ENCODE measurements at places on chromosomes 3 and 15. TPM values are rescaled to one million over a fixed set of nuclear protein-coding genes. Genes with fewer than 3 reads are reported as not detected.

Gene PLA2G4E
- polyA plus RNA-seq: 0.62 TPM

Gene SMAD3
- 21.6 TPM for polyA plus RNA-seq

Gene TMEM266
- polyA plus RNA-seq: 1.2 TPM

Gene TUSC2
- polyA plus RNA-seq: 27.5 TPM

Gene DNAJC19
- 57.4 TPM for polyA plus RNA-seq

Gene CEP152
- polyA plus RNA-seq: 3.0 TPM

Gene LRRIQ4
- polyA plus RNA-seq: 0.07 TPM

Gene AHSG
- 0.23 TPM for polyA plus RNA-seq

Gene OR5K2
- not detected for polyA plus RNA-seq

Gene SERINC4
- 0.52 TPM for polyA plus RNA-seq

Gene SGO1
- 3.0 TPM for polyA plus RNA-seq

Gene SKOR1
- polyA plus RNA-seq: 0.46 TPM

Gene C2CD4A
- 11.6 TPM for polyA plus RNA-seq

Gene GRAMD1C
- polyA plus RNA-seq: 8.6 TPM

Gene SEMA7A
- polyA plus RNA-seq: 12.3 TPM

Gene OR5K3
- polyA plus RNA-seq: not detected

GRCh38 chr3:94179059-94179458 lies 116.2 kb downstream of the NSUN3 start:
- DNase-seq: no peak

DNA sequence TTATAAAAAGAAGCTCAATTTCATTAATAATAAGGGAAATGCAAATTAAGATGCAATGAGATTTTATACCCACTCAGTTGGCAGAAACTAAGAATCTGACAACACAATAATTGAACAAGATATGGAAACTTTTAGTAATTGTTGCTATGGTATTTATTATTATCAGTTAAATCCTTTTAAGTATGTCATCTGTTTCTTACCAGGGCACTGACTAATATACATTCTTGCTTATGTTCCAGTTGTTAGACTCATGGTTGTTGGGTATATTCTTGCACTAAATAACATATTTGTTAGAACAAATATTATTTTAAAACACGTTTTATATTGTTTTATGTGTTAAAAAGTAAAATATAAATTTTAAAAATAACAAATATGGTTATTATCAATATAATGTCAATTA lies 690.3 kb downstream of the MECOM start:
- no peak for DNase-seq

DNA sequence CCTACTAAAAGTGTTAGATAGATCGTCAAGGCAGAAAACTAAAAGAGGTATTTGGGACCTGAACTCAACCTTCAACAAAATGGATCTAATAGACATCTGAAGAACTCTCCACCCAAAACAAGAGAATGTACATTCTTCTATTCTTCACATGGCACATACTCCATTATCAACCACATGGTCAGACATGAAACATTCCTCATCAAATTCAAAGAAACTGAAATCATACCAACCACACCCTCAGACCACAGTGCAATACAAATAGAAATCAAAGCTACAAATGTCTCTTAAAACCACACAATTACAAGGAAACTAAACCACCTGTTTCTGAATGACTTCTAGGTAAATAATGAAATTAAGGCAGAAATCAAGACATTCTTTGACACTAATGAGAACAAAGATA lies 984.1 kb upstream of the GBE1 start:
- DNase-seq: no peak

- DNase-seq: no peak
Observed at GRCh38 chr15:76987276-76987675, 7.7 kb upstream of the PSTPIP1 start.

GRCh38 chr15:46714950-46715349 lies 1002.4 kb upstream of the SEMA6D start:
- DNase-seq: no peak

DNA sequence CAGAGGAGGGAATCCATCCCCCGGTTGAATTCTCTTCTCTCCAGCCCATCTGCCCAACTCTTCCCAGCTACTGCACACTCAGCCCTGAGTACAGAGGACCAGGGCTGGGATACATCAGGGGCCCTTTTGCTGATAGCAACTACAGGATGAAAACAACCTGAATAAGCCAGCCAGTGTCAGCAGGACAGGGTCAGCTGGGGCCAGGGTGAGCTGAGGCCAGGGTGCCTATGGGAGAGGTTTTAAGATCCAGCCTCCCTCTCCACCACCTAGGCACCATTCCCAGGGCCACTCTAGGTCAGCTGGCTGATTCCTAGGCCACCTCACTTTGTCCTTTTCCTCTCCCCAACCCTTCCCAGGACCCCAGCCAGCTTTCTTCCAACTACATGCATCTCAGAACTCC lies 83.8 kb downstream of the MRPL46 start:
- no peak for DNase-seq

GRCh38 chr15:34993877-34994276 lies 5.8 kb upstream of the ZNF770 start:
- no peak for DNase-seq

GRCh38 chr3:42531470-42531869 lies 29.0 kb downstream of the VIPR1 start:
- DNase-seq: no peak

DNA sequence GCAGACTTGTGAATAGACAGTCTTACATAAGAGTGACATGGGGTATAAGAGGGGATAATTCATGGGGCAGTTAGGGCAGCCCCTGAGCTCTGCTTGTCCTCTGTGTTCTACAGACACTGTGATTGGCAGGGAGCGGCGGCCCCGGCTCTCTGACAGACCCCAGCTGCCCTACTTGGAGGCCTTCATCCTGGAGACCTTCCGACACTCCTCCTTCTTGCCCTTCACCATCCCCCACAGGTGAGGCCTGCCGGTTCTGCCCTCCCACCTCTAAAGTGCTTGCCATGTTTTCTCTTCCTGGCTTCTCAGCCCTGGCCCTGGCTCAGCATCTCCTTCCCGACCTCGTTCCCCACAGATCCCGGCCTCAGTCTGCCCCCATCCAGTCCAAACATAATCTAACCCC lies 3.4 kb downstream of the CYP1A2 start:
- DNase-seq: no peak

- DNase-seq: no peak
Observed at GRCh38 chr3:76958274-76958673, 81.6 kb upstream of the ROBO2 start.

- no peak for DNase-seq
Observed at GRCh38 chr3:144760831-144761230, 789.2 kb downstream of the DIPK2A start.

GRCh38 chr15:35618260-35619188 lies 72.6 kb upstream of the DPH6 start:
- no peak for DNase-seq

GRCh38 chr15:71385026-71385425 lies 269.8 kb downstream of the THSD4 start:
- no peak for DNase-seq

GRCh38 chr3:139101396-139101795 lies 56.7 kb upstream of the PRR23C start:
- no peak for DNase-seq

GRCh38 chr3:35969406-35969805 lies 330.1 kb downstream of the ARPP21 start:
- no peak for DNase-seq

DNA sequence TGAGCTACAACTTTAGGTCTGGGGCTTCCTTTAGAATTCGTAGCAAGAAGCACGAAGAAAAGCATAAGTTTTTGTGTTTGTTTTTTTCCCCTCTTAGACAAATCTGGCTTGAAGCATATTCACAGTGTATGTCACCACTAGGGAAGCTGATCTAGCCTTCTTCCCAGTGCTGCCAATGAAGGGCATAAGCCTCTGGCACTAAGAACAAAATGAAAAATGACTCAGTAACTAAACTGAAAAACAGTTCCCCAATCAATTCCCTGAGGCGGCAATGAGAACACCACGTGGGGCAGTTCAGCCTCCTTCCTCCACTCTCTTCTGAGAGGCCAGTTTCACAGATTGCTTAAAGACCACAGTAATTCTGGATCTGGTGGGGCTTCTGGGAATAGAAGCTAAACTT lies 338.1 kb downstream of the GAP43 start:
- DNase-seq: no peak

- peak; percentile 20 for DNase-seq
Observed at GRCh38 chr3:107241217-107241616, 136.0 kb upstream of the CCDC54 start.

GRCh38 chr15:36737430-36737891 lies 158.0 kb downstream of the CDIN1 start:
- no peak for DNase-seq

- DNase-seq: no peak
Observed at GRCh38 chr3:65793495-65794200, 245.1 kb downstream of the MAGI1 start.

DNA sequence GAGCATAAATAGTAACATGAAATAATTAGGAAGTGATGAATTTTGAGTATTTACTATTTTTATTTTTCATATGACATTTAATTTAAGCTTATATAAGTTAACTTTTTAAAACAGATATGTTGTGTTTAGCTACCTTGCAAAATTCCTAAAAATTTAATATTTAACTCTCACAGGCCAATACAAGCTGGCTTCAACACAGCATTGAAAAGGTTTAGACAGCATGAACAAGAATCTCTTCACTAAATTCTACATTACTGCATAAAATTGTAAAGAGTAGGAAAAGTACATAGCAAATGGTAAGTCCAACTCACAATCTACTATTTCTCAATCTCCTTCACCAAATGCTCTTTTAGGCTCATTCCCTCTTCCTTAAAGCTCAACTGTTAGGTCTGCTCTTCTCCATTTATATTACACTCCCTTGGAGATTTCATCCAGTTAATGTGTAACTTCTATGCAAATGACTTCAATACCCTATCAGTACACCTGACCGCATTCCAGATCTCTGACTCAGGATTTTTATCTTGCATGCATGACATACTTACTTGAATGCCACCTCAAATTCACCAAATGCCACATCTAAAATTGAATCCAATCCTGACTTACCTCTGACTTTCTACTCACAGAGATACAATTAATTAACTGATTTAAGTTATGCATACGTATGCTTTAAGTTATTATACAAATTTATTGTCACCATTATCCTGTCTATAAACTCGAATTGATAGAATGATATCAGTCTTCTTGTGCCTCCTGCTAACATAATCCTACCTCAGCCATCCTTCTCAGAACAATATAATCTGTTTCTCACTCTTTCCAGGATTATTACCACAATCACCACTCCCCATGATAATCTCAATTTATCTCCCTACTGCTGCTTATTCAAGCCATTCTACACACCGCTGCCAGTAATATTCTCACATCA lies 127.0 kb downstream of the STAG1 start:
- DNase-seq: no peak

DNA sequence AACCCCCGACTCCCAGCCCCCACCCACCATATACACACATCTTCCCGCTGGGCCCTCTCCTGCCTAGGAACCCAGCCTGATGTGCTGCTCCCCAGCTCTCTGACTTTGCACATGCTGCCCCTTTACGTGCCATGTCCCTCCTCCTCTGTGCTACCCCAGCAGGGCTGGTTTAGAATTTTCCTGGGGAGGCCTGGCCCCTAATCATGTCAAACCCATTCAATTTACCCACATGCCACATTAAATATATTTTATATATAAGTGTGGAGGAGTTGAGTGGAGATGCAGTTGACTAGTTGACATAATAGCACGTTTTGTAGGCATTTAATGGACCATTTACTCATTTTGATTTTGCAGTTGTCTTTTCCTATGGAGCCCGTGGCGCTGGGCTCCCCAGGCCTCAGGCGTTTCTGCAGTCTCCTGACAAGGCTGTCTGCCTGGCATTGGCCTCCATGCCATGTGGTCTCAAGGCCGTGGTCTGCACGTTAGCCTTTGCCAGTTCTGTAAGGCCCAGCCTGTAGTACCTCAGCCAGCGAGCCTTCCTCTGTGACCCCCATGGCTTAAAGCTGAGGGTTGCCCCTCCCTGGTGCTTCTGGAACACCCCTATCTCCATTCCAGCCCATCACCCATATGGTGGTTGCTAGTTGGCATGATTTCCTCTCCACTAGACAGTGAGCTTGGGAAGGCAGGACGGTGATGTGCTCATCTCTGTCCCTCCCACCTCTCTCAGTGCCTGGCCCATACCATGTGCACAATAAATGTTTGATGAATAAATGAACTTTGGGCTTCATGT lies 155.8 kb downstream of the TLE3 start:
- DNase-seq: no peak

GRCh38 chr3:88882121-88882520 lies 225.3 kb upstream of the EPHA3 start:
- no peak for DNase-seq

DNA sequence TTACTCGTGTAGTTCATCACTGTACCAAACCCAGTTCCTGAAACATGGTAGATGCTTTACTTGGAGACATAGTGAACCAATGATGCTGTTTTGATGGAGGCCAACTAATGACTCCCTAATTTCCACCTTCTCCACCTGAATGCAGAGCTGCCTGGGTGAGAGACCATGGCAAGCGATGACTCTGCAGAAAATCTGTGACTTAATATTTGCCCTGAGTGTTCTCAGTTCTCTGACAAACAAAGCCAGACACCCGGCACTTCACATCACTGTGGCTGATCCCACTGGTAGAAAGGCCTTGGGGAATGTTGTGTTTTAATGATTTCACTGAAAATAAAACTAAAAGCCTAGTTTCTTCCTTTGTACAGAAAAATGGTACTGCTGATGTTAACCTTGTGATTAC lies 39.5 kb upstream of the UBE3A start:
- DNase-seq: no peak

DNA sequence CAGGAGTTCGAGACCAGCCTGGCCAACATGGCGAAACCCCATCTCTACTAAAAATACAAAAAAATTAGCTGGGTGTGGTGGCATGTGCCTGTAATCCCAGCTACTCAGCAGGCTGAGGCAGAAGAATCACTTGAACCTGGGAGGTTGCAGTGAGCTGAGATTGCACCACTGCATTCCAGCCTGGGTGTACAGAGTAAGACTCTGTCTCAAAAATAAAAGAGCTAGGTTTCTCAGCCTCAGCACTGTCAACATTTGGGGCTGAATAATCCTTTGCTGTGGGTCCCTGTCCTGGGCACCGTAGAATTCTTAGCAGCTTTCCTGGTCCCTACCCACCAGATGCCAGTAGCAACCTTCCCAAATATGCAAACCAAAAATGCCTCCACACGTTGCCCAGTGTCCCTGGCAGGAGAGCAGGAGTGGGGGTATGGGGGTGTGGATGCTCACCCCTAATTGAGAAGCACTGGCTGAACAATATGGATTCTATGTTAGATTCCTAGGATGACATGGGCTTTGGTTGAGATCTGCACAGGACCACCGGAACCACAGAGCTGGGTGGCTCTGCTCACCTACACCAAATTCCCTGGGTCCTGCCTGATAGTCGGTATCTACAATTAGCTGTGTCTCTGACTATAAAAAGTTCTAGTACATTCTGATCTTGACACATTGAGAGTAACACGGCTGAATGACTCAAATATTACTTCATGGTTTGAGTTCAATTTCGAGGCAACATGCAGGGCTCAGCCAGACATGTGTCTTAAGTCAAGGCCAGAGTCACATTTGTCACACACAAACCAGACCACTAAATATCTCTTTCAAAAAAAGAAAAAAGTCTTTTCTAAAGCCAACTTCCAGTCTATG lies 577.0 kb upstream of the MDFIC2 start:
- DNase-seq: no peak

DNA sequence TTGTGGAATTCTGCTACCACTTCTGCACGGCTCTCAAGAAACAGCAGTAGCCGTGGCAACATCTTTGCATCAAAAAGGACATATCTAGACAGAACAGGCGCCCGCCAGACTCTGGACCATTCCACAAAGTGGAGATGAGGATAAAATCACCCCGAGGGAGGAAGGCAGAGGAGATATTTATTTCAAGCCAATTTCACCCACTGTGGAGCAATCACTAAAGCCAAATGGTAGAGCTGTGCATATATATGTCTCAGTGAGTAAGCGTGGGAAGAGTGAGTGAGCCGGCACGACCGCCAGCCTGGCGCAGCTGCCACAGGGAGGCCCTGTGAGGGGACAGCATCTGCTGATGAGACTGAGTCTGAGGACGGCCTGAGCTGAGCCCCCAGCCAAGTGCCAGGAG lies 111.3 kb downstream of the MEGF11 start:
- DNase-seq: no peak
